ENCODE measurements at places on chromosomes 1 and 21.
A peak's percentile ranks its signal among the peaks of the same experiment; 100 is the strongest.

DNA sequence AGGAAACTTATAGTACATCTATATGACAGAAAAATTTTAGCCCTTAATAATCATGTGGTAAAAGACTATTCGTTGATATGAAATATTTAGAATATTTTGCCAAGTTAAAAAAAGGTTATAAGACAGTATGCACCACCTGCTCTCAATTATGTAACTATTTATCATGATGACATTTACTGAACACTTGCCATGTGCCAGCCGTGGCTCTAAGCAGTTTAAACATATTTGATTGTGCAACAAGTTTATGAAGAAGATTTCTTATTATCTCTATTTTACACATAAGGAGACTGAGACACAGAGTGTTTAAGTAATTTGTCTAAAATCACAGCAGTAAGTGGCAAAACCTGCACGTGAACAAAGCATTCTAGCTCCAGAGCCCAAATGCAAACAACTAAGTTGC is 199.3 kb upstream of the JUN start:
- no peak for DNase-seq

GRCh38 chr1:161261261-161262235 is 3.0 kb downstream of the PCP4L1 start:
- DNase-seq = no peak

GRCh38 chr1:240611619-240612480 is at the start of gene GREM2:
Gene GREM2, minus strand, starts transcription at chr1:240612155. Its CDS starts 118,680 bp downstream, at chr1:240493475.
- peak; percentile 36 for DNase-seq

- DNase-seq = no peak
Measured at GRCh38 chr21:21007606-21008005, 9.4 kb downstream of the NCAM2 start.

GRCh38 chr1:118340928-118341910 is 156.2 kb upstream of the SPAG17 start:
- no peak for DNase-seq

- DNase-seq = no peak
Measured at GRCh38 chr1:100249155-100249536, 488 bp downstream of the DBT start.

- DNase-seq = no peak
Measured at GRCh38 chr21:38807441-38807871, 1.7 kb downstream of the ETS2 start.

DNA sequence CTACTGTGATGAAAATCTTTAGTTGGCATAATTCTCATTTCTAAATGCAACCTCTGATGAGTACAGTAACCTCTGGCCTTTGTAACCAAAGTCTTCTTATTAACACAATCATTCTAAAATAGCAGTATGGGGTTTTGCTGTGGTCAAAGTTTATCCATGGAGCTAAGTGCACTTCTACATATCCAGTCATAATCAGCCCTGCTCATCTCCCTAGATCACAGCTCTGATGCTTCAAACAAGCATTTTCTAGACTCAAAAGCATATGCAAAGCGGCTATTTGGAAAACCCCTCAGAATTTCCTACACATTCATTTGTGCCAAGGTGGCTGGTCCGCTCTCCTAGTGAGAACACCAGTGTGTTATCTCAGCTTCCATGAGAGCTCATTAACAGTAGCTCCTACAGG is 418.6 kb downstream of the MRPL39 start:
- DNase-seq = no peak

DNA sequence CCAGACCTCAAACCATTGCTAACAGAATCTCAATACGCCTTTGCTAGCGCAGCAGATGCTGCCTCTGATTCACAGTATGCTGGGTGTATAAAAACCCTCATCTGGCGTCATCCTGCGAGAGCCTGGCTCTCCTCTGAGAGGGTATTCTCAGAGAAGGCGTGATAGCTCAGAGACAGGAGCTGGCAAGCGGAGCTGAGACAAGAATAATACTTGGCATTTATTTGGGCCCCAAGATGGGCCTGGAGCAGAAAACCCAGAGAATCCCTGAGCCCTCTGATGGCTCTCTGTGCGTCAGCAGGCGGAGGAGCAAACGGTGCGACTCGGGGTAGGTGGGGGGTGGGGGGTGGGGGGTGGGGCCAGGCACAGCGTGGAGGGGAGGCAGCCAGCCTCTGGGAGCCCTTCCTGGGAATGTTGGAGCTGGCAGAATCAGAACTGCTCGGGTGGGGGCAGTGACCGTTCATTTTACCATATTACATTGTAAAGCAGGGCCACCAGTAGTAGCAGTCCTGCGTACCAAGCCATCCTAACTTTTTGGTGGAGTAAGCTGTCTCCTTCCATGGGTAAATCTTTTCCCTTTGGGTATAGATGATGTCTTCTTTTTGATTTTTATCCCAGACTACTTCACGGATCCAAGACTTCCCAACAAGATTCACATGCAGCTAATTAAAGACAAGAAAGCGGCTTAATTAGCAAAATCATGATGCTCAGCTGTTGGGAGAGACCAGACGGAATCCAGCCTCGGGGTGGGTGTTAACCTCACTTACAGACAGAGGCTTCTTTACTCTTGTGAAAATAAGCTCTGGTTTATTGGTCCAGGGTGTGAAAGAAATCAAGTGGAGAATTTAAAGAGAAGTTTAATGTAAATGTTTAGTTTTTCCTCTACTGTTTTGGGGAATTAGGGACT is 7.1 kb downstream of the RIIAD1 start:
- no peak for DNase-seq

DNA sequence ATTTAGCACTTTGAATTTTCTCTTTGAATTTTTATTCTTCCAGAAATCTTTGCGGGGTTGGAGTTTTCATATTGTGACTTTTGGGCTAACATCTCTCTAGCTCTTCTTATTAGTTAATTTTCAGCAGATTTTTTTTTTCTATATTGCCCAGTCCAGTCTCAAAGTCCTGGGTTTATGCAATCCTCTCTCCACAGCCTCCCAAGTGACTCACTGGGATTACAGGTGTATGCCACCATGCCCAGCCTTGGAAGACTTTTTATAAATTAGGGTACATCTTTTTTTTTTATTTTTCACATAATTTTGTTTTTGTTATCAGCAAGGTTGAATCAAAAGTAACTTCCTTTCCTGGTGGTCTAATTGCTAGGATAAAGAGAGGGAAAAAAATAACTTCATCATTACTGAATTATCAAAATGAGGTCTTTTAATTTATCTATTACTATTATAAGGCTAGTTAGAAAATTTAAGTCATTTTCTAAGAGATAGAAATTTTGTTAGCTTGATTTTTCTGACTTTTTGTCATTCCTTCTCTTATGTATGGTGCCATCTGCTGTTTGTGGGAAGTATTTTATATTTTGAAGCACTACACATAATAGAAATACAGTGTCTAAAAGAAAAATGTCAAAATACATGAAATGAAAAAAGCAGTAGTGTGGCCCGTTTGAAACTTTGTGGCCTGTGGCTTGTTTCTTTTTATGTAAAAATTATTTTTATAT is 273.4 kb upstream of the CACYBP start:
- DNase-seq = no peak

DNA sequence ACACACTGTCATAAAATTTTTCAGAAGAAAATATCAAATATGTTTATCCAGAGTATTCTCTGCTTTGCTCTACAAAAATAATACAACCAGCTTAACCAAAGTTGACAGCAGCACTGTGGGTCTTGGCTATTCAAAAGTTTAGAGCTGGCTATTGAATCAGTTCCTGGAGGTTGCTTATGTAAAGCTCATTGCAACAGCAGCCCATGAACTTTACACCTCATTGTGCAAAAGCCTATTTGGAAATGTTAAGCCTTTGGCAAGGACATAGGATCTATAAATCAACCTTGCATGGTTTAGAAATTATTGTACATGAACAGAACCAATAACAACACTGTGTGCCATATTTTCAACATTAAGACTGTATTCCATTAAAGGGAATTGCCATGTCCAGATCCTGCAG is 714.9 kb downstream of the ADGRL2 start:
- DNase-seq = no peak
